ENCODE measurements at places on chromosomes 7 and 10. TPM values are rescaled to one million over a fixed set of nuclear protein-coding genes. Genes with fewer than 3 reads are reported as not detected.

The CYP2C8 gene
- not detected for total RNA-seq

The PLEKHS1 gene
- total RNA-seq = 0.09 TPM

The FGL2 gene
- not detected for total RNA-seq

The ODAD2 gene
- 0.13 TPM for total RNA-seq

The LIPF gene
- total RNA-seq = not detected

The HSPA12A gene
- 12.6 TPM for total RNA-seq

The CUZD1 gene
- 1.5 TPM for total RNA-seq

The TMEM236 gene
- total RNA-seq = 0.07 TPM

The CAMK1D gene
- total RNA-seq = 5.7 TPM

The SMNDC1 gene
- 54.0 TPM for total RNA-seq

The SP8 gene
- not detected for total RNA-seq

The KLF14 gene
- total RNA-seq = 0.03 TPM

The TAS2R5 gene
- total RNA-seq = 0.29 TPM

The AKR1C8 gene
- 0.42 TPM for total RNA-seq

The SEM1 gene
- 346 TPM for total RNA-seq

The CPA2 gene
- 0.09 TPM for total RNA-seq

The IMPDH1 gene
- total RNA-seq = 77.5 TPM

The SPDYE2 gene
- total RNA-seq = not detected

The SPAM1 gene
- total RNA-seq = not detected

The PRTFDC1 gene
- 17.2 TPM for total RNA-seq

The BAMBI gene
- 13.1 TPM for total RNA-seq

The METTL2B gene
- 22.6 TPM for total RNA-seq

The GIMAP1 gene
- total RNA-seq = not detected

The LARP4B gene
- total RNA-seq = 36.7 TPM

The GLI3 gene
- total RNA-seq = 0.09 TPM

The ELFN1 gene
- total RNA-seq = 0.48 TPM

The MRC1 gene
- total RNA-seq = 0.05 TPM

The HOXA10 gene
- total RNA-seq = 6.8 TPM

The ACSL5 gene
- total RNA-seq = 0.12 TPM

The RAMP3 gene
- not detected for total RNA-seq

The NAT16 gene
- 0.10 TPM for total RNA-seq

The MET gene
- total RNA-seq = 102 TPM

The AKR1E2 gene
- 6.6 TPM for total RNA-seq

The TES gene
- 58.2 TPM for total RNA-seq
